ENCODE measurements at places on chromosomes 5 and 9.

GRCh38 chr5:163190784-163191183 lies 246.6 kb upstream of the CCNG1 start:
- DNase-seq = no peak

GRCh38 chr9:70134360-70134759 lies 90.7 kb downstream of the MAMDC2 start:
- DNase-seq = no peak

DNA sequence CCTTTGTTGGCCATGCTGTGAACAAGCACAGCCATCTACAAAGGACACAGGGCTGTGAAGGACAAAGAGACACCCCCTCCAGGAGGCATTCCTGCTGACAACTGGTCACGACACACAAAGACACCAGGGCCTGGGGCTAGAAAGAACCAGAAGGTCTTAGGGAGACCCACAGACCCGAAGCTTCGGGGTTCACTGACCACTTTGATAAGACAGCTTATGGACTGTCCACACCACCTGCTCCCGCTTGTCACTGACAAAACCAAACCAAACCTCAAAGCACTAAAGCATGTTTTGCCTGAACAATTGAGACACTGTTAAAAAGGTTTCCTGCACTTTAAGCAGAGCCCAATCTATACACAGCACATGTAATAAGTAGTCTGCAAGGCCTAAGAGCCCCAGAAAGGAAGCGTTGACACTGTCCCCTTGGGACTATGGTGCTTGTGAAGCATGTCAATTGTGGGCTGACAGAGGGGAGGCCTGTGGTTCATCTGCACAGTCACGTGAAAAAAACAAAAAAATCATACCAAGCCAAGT lies 185.0 kb downstream of the GAPVD1 start:
- no peak for DNase-seq

DNA sequence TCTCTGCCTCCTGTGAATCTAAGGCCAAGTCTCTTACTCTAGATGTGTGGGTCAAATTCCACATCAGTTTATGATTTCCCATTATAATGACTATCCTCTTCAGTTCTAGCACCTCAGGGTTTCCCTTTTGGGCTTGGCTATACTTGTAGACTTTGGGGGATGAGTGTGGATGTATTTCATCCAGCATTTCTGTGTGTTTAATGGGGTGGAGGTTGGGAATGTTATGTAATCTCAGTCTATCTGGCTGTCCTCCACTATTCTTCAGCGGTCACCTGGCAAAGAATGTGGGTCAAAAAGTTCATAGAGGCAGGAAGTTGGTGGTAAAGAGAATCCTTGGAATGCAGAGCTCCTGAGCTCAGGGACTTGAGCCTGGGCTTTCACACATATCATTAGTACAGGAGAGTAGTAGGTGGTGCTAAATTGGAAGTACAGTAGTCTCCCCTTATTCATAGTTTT lies 64.9 kb downstream of the CFAP95 start:
- DNase-seq = no peak

DNA sequence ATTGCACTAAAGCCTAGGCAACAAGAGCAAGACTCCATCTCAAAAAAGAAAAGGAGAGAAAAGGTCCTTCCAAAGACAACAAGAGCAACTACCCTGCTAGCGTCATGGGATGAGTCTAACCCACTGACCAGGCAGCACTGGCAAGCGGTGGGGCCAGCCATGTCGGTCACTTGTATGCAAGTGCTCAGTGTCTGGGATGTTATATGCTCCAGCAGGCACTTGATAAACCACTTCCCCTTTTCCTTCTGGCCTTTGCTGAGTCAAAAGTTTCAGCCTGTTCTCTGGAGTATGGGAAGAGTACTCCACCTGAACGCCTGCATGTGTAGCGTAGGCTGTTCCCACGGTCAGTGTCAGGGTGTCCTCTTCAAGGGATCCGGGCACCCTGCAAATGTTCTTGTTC lies 9.2 kb upstream of the MXD3 start:
- DNase-seq = no peak

DNA sequence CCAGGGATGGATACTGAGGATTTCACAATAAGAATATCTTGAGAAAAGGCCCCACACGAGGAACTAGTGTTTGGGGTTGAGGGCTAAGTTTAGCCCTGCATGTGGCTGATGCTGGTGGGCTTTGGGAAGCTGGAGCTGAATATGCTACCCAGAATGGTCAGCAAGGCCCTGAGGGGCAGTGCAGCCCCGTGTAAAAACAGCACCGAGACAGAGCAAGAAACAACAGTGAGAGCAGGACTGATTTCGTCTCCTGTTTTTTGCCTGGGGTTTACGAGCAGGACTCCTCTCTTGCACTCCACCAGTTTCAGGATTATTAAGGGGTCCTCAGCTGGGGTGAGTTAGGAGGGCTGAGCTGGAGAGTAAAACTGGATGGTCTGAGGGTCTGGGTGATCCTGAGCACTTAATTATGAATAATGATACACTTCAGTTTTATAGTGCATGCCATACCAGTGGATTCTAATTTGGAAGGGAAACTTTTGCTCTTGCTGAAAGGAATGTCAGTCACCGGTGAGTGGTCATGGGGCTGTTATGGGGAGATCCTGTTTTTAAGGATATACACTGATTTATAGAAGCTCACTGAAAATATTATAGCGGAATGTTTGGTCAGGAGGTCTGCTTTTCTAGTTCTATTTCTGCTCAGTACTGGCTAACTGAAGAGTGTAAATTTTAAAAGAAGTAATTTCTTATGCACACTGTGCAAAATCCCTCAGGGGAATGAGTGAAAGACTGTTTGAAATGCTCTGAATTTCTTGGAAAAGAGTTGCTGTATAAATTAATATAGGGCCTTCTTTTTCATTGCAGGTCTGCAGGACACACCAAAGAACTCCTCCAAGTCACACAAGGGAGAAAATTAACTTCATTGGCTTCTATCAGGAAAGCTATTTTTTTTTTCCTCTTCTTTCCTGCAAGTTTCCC lies 42.7 kb upstream of the NFIB start:
- no peak for DNase-seq

DNA sequence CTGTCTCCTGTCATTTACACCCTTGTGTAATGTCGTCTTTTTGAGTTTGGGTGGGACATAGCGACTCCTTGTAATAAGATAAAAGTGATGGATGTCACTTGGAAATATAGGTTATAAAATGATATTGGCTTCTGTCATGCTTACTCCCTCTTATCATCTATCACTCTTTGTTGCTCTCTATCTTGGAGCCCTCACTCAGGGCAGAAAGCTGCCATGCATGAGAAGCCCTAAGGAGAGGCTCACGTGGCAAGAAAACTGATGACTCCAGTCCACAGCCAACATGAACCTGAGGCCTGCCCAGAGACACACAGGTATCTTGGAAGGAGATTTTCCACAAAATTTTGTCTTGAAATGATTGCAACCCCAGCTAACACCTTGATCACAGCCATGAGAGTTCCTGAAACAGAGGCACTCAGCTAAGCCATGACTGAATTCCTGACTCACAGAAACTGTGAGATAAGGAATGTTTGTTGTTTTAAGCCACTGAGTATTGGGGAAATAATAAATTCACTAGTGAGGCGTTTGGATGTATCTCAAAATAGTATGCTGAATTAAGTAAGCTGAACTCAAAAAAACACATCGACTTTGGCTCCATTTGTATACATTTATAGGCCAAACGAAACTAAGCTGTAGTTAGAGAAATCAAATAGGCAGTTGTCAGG lies 216.7 kb downstream of the CDH18 start:
- DNase-seq = no peak

- no peak for DNase-seq
These were observed 1094.9 kb upstream of the C9orf72 start for GRCh38 chr9:28668158-28668557.

DNA sequence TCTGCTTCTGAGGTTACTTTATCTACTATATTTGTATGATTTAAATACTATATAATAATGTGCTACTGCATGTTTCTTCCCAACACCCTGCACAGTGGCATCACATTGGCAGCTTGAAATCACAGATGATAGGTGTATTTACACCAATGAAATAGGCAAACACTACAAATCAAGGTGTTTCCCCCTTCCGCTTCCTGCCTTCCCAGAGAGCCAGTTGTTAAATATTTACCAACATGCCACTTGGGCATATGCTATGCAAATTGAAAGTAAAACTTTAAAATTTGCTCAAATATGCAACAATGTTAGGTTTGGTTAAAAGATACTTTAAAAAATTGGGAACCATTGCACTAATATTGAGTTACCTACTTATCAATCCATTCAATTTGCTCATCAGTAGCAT lies 58.2 kb upstream of the SMARCA2 start:
- DNase-seq = no peak

DNA sequence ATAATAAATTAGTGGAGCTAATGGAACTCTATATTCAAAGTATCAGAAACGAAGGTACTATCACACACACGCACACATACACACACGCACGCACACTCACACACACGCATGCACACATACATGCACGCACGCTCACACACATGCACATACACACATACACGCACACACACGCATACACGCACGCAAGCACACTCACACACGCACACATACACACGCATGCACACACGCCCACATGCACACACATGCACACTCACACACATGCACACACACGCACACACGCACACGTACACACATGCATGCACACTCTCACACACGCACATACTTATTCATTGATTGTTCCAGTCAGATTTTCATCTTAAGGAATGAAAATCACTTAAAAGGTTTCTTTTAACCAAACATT lies 69.8 kb upstream of the ICE1 start:
- no peak for DNase-seq

- no peak for DNase-seq
These were observed 78.1 kb downstream of the SNCAIP start for GRCh38 chr5:122390154-122390553.

GRCh38 chr9:125633116-125633745 lies 73.8 kb downstream of the MAPKAP1 start:
- no peak for DNase-seq

DNA sequence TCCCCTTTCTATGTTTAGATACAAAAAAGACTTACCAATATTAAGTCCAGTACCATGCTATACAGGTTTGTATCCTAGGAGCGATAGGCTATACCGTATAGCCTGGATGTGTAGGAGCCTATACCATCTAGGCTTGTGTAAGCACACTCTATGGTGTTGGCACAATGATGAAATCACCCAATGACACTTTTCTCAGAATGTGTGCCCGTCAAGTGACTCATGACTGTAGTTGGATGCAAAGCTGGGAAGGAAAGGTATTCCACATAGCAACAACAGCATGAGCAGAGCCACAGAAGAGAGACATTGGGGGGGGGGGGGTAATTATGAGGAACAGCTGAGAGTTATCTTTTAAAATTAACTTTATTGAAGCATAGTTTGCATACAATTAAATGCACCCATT lies 63.2 kb downstream of the TTLL11 start:
- DNase-seq = no peak

DNA sequence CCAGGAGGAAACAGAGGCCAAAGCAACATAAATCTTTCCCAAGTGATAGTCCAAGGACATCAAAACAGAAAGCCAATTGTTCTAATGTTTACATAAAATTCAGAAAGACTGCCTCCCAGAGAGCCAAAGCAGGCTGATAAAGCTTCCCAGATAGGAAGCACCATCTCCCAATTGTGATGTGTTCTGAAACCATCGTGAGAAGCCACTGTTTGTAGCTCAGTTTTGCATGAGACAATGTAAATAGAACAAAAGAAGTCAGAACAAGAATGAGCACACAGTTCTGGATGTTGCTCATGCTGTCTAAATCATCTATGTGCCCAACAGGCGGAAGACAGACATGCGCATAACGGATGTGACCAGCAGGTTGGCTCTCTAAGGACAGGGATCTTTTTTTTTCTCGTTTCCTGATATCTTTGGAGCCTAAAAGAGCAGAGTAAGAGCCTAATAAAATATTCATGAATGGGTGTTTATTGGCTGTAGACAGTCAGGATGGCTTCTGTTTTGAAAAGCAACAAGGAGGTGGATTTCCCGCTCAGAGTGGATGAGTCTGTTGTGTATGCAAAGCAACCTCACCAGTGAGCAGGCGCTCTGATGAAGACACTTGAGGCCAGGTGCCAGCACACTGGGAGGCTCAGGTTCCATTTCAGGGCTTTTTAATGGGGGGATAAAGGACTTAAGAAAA lies 113.6 kb downstream of the GNA14 start:
- no peak for DNase-seq

DNA sequence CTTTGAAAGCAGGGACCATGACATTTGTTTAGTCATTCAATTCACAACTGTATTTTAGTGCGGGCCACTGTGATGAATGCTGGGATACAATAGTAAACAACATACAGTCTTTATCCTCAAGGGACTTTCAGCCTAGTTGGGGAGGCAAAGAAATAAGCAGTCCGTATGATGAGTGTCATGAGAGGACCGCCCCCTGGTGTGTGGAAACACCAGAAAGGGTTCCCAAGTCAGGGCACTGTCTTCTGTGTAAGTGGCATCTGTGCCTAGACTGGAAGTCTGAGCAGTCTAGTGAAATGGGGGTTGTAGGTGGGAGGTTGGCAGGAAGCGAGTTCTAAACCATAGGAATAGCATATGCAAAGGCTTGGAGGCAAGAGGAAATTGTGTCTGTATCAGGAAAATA lies 6.8 kb downstream of the C9orf43 start:
- DNase-seq = no peak

- no peak for DNase-seq
These were observed 15.3 kb downstream of the ASS1 start for GRCh38 chr9:130459941-130460669.

GRCh38 chr5:175646251-175646650 lies 11.6 kb upstream of the HRH2 start:
- no peak for DNase-seq

DNA sequence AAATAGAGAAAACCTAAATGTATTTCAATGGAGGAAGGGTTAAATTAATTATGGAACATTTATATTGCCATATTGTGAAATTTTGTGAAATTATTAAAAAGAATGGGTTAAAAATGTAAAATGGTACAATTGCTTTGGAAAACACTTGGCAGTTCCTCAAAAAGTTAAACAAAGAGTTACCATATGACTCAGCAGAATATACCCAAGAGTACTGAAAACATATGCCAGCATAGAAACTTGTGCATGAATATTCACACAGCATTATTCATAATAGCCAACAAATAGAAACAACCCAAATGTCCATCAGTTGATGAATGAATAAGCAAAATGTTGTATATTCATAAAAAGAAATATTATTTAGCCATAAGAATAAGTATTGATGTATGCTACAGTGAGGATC lies 181.0 kb upstream of the MAST4 start:
- no peak for DNase-seq

GRCh38 chr5:115343855-115344254 lies 47.4 kb upstream of the CCDC112 start:
- no peak for DNase-seq

DNA sequence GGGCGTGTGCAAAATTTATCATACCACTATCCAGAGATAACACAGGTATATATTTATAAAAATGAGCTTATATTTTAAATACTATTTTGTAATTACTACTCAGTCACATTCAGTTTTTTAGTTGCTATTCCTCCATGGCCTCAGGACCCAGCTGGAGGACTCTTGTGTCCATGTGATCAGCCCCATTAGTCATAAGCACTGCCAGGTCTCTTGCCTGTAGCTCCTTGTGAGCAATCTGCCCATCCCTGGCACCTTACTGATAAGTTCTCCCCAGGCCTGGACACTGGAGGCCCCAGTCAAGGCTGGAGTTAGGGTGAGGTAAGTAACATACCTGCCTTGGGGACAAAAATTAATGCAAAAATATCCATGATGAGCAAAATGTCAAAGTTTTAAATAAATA lies 29.5 kb upstream of the ADRB2 start:
- no peak for DNase-seq
